ENCODE measurements at places on chromosomes 12 and 14.

GRCh38 chr14:55425091-55425490, 13.5 kb upstream of the ATG14 start:
- no peak for DNase-seq

- DNase-seq: no peak
Observed at GRCh38 chr12:93616584-93617101, 44.2 kb downstream of the SOCS2 start.

- DNase-seq: no peak
Observed at GRCh38 chr14:33510991-33511390, 439.9 kb downstream of the EGLN3 start.

- DNase-seq: no peak
Observed at GRCh38 chr12:105342464-105342863, 12.0 kb downstream of the C12orf75 start.

GRCh38 chr12:122087431-122088178, 9.0 kb downstream of the MLXIP start:
- DNase-seq: no peak

DNA sequence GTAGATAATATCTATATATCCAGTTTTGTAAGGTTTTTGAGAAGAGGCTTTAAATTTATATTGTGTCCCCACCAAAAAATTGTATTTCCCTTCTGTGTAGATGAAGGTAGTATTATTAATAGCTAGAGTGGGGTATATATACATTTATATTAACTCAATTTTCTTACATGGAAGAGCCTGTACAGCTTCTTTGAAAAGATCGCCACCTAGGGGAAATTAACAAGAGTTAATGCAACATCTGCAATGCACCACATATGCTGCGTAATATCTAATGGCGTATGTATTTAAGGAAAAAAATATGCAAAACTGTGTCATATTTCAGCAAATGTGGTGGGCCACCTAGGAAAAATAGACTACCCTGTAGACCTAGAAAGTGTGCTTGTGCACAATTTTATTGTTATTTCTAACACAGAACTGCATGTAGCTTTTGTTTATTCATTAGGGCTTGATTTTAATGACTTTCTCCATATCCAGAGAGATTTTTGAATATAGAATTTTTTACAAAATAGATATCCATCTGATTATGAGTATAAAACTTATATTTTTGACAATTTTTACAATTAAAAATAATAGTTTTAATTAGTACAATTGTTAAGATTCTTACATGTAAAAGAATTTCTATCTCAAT, 14.0 kb downstream of the CCER1 start:
- DNase-seq: peak; percentile 38

GRCh38 chr14:86510491-86510890, 980.5 kb downstream of the FLRT2 start:
- no peak for DNase-seq

- no peak for DNase-seq
Observed at GRCh38 chr12:132517013-132517739, 27.2 kb downstream of the FBRSL1 start.

DNA sequence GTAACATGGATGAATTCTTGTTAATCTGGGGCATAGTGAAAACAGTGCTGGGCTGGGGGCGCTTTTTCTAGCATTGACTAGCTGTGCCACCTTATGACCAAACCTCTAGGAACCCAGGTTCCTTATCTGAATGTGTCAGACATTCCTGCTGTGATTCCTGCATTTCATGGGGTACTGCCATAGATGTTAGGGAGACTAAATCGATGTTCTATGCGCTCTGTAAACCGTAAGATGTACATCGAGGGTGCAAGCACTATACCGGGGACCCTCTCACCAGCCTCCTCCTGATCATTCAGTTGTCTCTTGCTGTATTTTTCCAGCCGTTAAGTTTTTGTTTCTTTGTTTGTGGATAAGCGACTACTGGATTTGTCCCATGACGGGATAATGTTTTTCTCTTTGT, 170.9 kb upstream of the PARP11 start:
- no peak for DNase-seq

DNA sequence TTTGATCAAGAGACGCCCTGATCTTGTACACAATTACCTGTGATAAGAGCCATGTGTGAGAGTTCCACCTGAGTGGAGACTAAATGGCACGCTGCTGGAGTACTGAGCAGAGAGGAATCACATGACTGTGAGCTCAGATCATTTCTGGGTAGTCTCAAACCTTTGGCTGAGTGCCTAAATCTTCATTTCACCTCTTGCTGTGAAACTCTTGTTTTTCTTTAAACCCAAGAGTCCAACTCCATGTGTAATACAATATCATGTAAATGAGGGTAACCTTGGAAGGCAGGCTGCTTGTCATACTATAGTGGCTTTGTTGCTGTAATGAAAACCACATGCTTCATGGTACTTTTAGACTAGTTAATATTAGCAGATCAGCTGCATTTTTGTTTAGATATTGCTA, 156.9 kb downstream of the CAND1 start:
- no peak for DNase-seq

GRCh38 chr12:121033625-121034349, 5.3 kb downstream of the OASL start:
- no peak for DNase-seq

DNA sequence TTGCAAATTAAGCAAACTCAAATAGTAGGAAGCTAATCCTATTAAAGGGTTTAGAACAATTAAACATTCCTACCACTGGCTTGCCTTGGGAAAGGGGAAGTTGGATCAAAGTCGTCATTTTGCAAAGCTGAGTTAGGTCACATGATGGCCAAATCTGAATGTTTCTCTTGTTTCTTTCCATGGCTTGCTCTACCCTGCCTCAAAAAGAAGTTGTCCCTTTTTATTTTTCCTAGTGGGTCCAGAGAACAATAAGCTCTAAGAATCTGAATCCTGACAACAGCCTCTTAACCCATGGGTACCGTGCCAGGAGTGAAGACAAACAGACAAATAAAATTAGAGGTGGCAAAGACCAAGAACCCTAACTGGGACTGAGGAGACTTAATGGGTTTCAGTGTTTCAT, 26.2 kb upstream of the NPFF start:
- DNase-seq: no peak
